NCI-H526 treated with DMSO at 0.1 percent for 48 hours (cell line): ENCODE measurements at places on chromosomes 13 and 19.

DNA sequence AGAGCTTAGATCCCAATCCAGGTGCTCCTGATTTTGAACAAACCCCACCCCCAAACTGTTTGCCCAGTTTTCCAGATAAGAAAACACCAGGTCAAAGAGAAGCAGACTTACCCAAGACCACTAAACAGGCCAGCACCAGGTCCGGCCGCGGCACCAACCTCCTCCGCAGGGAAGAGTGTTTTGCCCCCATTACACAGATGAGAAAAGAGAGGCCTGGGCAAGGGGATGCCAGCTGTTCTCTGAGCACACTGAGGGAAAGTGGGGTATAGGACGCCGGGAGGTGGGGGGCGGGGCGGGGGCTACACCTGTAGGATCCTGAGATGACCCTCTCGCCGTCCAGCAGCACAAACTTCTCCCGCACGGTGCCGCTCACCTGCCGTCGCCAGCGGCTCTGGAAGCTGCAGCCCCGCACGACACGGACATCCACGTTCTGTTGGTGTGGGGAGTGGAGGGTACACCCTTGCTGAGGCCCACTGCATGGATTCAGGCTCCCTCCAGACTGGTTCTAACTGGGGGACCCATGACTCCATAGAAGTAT is 3.1 kb downstream of the SPACA4 start:
- no peak for DNase-seq

DNA sequence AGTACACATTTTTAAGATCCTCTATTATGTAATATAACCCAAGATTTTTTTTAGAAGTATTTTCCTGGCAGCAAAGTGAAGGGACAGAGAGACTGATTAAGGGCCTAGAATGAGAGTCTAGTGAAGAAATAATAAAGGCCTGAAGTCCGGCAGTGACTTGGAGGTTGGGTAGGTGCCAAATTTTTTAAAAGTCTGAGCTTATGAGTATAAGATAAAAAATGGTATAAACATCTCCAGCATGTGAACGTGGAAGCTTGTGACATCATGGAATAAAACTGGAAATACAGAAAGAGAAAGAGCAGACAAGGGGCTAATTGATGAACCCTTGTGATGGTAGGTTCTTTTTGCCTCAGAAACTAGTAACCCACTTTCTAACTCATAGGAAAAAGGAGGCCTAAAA is 174.6 kb downstream of the SUCLA2 start:
- no peak for DNase-seq

GRCh38 chr13:52885141-52885540 is 36.7 kb upstream of the PCDH8 start:
- no peak for DNase-seq

GRCh38 chr19:33390908-33391630 is 17.6 kb downstream of the CEBPG start:
- DNase-seq: no peak

- DNase-seq: no peak
Measured at GRCh38 chr13:68190818-68191217, 960.7 kb upstream of the PCDH9 start.

DNA sequence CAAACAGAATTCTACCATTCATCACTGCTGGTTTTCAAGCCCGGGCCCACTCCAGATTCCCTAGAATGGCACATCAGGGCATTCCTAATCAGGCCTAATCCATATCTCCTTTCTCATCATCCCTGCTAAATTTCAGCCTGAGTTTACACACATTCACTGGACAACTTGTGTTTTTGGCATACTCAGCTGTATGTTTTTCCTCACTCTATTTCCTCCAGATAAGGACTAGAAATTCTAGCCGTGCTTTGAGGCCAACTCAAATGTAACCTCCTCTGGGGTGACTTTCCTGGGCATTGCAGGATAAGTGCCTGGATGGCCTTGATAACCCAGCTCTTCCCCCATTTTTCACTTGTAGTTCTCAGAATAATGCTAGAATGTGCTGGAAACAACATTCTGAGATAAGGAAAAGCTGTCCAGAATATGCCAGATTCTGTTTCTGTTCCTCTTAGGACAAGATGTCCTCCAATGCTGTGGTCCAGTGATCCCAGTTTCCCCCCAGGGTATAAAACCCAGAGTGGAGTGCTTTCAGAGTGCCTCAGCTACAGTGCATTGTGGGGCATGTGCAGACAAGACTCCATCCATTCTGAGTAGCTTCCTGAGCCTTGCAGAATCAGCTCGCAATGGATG is 66.9 kb upstream of the CLDN10 start:
- no peak for DNase-seq

DNA sequence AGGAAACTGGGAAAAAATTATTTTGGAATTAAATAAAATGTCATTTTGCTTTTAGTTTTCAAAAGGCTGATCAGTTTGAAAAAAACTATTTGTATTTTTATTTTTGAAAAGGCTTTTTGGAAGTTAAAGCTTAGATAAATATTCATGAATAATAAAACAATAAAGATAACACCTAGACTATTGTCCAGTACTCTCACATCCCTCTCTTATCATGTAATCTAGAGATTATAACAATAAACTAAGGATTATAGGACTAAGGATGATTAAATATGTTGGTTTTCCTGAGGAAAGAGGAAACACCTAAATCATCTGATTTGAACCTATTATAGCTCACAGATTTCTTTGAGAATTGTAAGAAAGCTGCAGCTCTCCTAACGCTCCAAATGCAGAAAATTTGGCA is 81.4 kb upstream of the AKAP11 start:
- DNase-seq: no peak

GRCh38 chr13:89786531-89786930 is 1561.0 kb upstream of the MIR17HG start:
- no peak for DNase-seq

DNA sequence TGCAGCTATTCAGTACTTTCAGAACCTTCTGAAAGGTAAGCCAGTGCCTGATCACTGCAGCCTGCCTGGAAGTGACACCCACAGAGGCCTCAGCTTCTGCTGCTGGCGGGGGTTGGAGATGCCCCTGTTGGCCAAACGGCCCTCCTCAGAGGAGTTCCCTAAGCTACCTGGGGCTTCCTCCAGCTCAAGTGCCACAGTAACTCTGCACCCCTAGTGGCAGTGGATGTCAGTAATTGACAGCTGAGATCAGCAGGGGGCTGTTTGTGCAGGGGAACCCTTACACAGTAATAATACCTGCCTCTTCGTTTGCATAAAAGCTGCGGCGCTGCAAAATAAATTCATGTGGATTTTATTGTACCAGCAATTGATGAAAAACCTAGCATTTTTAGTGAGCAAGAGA is 28.9 kb downstream of the TDRD12 start:
- DNase-seq: peak; percentile 19

GRCh38 chr13:99347335-99347878 is 40.2 kb upstream of the GPR183 start:
- DNase-seq: no peak

- no peak for DNase-seq
Measured at GRCh38 chr13:50580684-50581305, 262.7 kb downstream of the DLEU7 start.
